ENCODE measurements at places on chromosomes 7 and 10.

DNA sequence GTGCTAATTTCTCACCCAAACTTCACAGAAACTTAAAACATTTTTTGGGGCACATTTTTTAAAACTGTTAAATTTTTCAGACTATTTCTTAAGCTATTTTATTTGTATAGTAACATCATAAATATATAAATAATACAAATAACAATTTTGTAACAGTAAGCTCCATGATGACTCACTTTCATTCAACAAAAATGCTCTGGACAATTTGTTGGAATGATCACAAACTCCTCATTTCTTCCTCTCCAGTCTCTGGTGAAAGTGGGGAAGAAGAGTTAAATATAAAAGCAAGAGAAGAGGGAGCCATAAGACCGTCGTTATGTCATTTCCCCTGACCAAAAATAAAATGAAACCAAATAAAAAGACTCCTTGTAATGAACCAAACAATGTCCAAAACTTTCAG is 162.4 kb downstream of the AGMO start:
- no peak for DNase-seq

- DNase-seq, result no peak
These were observed 121.6 kb downstream of the LRRC18 start for GRCh38 chr10:48818081-48818480.

GRCh38 chr10:58433571-58433970 is 48.4 kb downstream of the TFAM start:
- DNase-seq, result no peak

DNA sequence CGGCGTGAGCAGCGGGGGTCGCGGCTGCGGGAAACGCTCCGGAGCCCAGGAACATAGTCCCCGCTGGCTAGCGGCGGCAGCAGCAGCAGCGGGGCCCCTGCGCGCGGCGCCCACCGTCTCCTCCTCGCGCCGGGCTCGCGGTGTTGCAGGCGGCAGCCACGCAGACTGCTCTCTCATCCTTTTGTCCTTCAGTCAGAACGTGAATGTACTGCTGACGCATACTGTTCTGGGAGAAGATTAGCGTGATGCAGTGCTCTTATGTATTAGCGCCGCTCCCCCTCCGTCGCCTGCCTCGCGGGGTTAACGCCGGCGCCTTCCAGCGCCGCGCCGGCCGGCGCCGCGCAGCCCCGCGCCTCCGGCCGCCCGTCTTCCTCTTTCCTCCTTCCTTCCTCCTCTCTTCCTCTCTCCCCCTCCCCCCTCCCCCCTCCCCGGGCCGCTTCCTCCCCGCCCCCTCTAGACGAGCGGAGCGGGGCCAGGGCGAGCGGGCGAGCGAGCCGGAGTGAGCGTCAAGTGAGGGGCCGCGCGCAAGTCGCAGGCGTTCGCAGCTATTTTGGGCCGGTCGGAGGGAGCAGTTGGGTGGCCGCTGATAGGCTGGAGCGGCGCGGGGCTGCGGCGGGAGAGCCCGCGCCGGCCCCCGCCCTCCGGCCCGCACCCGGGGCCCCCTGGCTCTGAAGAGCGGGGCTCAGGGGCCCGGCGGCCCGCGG is 816 bp upstream of the LRRC4 start:
- peak; percentile 90 for DNase-seq

GRCh38 chr10:30207485-30208052 is 141.5 kb downstream of the MTPAP start:
- peak; percentile 44 for DNase-seq

GRCh38 chr10:71442859-71443570 is 46.3 kb downstream of the CDH23 start:
- DNase-seq, result no peak

DNA sequence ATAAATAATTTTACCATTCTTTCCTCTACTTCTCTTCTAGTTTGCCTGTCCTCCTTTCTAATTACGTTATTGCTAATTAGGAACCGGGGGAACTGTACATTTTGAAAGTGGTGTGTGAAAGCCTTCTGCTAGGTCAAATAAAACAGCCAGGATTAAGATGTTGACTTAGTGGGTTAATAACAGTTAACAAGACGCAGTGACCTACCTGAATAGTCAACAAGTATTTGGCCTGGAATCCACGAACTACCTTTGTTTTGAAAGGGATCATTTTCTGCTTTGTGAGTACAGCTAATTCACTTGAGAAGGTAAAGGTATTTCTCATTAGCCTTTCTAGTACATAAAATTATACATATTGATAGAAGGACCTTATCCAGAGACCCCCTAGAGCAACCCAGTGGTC is 139.9 kb downstream of the COL28A1 start:
- no peak for DNase-seq

DNA sequence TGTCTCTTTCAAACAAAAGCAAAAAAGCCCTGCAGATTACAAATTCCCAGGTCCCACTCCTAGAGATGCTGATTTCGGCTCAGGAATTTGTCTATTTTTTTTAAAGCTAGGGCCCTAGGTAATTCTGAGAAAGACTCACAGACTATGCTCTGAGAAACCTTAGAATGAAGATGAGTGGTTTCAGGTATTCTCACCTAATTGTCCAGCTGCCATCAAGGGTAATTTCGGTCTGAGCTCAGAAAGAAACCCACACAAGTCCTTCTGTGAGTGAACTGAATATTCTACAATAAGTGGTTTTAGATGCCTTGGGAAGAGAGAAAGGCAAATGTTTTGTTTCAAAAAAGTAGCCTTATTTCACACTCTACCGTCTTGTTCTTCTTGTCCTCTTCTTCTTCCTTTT is 45.7 kb downstream of the DCLRE1A start:
- no peak for DNase-seq

- no peak for DNase-seq
These were observed 22.8 kb upstream of the MALSU1 start for GRCh38 chr7:23276376-23276775.

- no peak for DNase-seq
These were observed 16.2 kb upstream of the MACC1 start for GRCh38 chr7:20233362-20233761.

GRCh38 chr7:25862261-25863004 is 289.6 kb upstream of the NFE2L3 start:
- peak; percentile 100 for DNase-seq

DNA sequence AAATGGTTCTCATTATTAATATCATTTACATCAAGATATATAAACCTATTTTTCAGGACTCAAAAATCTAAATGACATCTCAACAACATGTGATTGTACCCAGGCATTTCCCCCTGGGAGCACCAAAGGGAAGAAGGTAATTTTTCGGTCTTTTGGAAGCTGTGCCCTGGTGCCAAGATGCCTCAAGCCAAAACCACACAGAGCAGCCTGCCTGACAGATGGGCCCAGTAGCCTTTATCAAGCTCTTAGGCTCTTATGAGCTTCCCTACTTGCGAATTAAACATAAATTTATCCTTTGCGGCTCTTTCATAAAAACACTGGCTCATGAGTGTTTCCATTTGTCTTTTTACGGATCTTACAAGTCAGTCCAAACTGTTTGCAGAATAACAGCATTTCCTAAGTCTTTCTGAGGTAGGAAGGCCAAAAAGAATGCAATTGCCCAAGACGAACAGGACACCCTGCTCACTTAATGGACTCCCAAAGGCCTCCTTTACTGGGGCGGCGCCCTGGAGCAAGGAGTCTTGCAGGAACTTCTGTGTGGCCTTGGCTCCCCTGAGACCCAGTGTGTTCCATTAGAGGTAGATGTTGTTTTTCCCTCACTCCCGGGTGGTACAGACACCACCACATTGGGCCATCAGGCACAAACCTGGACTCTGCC is 4.1 kb upstream of the RASSF4 start:
- DNase-seq, result no peak

DNA sequence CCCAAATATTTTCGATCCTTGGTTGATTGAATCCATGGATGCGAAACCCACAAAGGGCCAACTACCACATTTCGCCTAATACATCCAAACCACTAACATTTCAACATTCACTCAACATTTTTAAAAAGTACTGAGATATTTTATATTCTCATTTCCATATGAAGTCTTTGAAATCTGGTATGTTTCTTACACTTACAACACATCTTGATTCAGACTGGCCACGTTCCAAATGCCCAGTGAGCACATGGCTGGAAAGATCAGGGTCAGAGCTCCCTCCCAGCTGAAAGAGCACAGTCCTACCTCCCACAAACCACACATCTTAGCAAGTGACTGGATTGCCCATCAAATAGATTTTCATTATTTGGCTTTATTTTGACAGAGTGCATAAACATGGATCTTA is 18.9 kb downstream of the NCAPG2 start:
- DNase-seq, result no peak

GRCh38 chr10:132549371-132549770 is 11.8 kb downstream of the INPP5A start:
- no peak for DNase-seq

DNA sequence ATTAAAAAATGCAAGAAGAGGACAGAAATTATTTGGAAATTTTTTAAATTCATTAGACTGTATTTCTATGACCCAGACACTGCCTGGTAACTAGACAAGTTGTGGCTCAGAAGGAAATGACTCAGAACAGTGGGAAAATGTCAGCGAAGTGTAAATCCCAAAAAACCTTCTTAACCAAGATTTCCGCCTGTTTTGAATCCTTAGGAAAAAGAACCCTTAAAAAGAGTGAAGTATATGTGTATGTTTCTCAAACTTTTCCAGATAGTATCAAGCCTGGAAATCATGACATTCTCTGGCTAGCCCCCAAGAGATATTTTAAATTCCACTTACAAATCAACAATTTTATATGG is 42.7 kb upstream of the PLXNA4 start:
- DNase-seq, result peak; percentile 63

DNA sequence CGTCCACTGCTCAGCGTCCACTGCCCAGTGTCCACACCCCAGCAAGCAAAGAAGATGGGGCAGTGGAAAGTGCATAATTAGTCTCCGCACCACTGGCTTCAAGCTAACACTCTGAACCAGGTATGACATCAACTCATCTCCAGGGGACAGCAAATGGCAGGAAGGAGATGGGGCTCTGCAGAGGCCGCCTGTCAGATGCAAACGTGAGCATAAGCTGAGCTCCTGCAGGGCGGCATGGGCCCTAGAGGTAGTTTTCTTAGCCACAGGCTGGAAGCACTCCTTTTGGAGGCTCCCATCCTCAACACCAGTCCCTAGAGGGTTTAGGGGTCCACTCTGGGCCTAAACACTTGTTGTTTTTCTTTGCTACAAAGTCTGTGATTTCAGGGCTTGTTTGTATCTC is 335.8 kb upstream of the MKI67 start:
- no peak for DNase-seq

DNA sequence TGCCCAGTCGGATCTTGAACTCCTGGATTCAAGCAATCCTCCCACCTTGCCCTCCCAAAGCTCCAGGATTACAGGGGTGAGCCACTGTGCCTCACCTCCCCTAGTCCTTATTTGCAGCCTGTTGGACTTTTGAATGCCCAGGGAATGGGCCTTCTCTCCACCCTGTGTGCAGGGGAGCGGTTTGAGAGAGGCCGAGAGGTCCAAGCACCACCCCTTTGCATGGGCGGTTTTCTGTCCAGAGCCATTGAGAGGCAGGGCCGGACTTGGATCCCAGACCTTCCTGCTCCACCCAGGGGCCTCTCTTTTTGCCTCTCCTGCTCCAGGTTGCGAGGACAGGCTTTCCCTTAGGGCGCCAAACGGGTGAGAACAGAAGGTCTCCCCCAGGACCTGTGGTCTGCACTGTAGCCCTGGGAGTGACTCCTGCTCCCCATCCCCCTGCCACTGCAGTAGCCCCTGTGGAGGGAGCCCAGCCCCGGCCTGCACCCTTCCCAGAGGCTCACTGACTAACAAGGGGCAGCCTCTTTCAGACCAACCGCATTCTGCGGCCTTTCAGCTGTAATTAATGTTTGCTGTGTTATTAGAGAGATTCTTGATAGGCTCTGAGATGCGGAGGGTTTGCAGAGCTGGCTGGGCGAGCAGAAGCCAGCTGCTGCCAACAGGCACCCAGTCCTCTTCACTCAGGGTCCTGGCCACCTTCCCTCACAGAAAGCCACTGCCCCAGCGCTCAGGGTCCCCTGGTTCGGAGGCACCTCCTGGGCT is 57.9 kb downstream of the ELFN1 start:
- no peak for DNase-seq

- DNase-seq, result no peak
These were observed 185.6 kb downstream of the C7orf25 start for GRCh38 chr7:42726066-42726785.

DNA sequence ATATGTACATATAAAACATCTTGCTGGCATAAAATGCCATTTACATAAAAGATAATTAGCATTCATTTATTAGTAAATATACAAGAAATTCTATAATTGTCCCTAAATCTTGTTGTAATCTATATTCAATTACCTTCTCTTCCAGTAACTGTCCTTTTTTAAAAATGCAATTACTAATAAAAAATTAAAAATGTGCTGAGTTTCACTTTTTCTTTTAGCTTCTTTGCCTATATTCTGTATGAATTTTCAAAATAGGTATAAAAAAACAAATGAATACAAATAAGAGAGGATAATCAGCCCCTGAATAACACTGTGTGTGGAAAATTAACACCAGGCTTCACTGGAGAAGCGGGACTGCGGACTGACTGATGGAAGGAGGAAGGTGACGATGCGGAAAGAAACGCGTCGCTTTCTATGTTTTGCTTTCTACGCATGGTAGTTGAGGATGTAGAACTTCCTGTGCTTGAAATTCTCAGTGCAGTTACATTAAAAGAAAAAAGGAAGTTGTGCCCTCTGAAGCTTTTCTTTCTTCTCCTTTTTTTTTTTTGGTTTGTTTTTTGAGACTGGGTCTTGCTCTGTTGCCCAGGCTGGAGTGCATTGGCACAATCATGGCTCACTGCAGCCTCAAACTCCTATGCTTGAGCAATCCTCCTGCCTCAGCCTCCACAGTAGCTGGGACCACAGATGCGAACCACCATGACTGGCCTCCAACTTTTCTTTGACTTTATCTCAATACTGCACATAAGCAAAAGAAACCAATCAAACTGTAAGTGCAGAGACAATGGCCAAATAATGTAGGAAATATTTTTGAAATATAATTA is 7.4 kb upstream of the ZMYND11 start:
- DNase-seq, result no peak

DNA sequence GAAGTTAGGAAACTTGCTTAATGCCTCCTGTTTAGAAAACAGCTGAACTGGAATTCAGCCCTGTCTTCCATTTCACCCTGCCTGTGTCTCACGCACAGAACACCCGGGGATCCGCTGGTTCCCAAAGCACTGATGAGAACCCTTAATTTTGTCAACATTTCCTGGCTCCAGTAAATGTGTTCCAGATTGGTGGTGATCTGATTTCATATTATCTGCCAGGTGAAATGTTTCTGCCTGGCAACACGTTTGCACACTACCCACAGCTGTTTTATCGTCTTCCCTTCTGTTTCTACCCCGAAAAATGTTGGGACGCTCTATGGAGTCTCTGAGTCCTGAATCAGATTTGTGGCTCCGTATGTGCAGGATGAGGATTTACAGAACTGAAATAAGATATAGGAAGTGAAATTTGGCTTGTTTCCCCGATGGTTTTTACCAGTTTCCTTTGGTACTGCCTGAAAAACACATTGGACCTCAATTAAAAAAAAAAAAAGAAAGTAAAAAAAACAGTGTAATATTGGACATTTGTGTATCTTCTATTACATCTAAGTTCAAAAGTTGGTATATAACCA is 29.0 kb downstream of the MRC1 start:
- DNase-seq, result no peak

DNA sequence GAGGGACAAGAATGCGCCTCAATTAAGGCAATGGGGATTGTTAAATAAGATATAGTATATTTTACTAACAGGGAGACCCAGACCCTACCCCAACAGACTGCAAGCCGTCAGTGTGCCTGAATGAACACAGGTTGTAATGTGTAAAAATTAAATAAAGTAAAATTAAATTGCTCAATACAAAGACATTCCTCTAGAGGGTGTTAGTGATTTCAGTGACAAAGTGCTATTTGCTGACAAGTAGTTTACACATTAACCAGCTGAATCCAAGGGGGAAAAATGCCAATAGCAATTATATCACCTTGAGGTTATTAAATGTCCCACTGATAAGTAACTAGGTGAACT is 110.5 kb downstream of the EBF3 start:
- DNase-seq, result peak; percentile 9

GRCh38 chr10:35324196-35324595 is 12.1 kb upstream of the CCNY start:
- peak; percentile 76 for DNase-seq
